ENCODE measurements at places on chromosomes 2 and 18.

DNA sequence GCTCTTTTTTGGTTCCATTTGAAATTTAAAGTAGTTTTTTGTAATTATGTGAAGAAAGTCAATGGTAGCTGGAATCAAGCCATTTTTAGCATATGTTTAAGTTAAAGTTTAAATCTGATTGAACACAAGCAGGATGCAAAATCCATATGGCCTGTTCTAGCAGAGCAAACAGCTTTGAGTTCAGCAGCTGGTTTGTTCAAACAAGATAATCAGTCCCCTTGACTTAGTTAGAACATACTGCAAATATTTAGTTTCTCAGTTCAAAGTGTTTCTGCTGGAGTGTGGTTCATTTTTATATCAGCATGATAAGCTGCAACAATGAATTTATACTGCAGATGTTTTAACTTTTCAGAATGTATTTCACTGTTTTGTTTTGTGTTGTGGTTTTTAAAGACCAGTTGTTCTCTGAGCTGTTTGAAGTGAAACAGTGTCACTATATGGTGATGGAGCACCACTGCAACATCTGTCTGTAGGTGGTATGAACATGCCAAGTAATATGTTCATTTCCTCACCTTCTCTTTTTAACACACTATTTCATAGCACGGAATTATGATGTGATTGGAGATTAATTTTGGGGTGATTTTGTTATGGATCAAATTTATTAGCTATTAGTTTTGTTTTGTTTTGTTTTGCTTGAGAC is 125.3 kb downstream of the COL4A4 start:
- no peak for DNase-seq

DNA sequence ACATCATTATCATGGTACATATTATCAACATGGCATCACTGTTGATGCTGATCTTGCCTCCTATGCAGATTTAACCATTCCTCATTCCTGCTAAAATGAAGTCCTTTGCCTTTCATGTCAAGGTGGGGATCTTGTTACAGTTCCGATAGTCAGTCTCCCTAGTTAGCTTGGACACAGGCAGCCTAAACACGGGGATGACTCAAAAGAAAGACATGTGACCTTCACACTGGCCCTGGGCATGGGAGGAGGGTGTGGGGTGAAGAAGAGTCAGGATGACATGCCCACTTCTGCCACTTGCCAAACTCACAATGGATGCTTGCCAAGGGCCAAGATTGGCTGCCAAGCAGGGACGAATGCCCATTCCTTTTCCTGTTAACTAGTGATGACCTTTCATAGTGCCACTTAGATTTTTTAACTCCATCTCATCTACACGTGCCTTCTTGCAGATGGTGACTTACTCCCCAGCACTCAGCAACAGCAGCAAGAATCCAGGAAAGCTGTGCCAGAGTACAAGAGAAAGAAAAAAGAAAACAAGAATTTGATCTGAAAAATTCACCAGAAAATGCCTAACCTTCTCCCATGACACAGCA is 13.9 kb upstream of the SLC1A4 start:
- DNase-seq = no peak

- no peak for DNase-seq
Measured at GRCh38 chr2:18342901-18343300, 217.6 kb downstream of the RDH14 start.

DNA sequence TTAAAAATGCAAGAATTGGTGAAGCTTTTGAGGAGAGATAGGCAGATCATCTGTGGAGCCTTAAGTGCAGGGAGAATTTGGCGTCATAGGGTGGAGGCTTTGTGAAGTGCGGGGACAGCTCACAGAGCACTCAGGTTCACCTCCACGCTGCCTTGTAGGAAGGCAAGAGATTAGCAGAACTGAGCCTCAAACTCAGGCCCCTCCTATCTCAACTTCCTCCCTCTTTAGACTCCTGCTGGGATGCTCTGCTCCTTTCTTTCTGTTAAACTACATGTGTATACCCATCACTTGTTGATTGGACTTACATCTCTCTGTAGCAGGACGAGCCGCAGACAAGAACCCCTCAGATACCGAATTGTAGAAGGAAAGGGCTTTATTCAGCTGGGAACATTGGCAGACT is 422.2 kb downstream of the SETBP1 start:
- no peak for DNase-seq

DNA sequence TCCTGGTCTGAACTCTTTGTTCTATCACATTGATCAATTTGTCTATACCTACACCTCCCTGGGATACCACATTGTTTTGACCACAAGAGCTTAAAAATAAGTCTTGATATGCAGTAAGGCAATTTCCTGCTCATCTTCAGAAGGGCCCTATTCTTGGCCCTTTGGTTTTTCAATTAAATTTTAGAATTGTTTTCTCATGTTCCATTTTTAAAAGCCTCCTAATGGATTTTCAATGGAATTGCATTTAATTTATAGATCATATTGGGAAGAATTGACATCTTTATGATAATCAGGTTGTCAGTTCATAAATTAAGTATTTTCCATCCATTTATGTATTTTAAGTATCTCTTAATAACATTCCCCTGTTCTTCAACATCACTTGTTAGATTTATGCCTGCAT is 47.6 kb upstream of the EPAS1 start:
- no peak for DNase-seq

DNA sequence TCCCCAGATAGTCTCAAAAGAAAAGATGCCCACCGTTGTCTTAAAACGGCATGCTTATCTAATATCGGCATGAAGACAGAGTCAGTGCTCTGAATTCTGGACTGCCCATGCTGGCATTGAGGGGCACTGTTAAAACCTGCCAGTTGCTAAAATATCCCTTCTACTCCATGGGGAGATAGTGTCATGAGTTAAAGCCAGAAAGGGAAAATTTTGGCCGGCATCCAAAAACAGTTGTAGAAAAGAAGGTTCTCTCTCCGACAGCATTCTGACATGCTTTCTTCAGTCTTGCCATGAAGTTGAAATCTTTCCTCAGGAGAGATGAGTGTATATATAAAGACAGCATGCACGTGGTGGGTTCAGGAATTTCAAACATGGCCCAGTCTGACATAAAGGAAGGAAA is 401.3 kb upstream of the PIK3C3 start:
- DNase-seq = no peak

GRCh38 chr2:45134014-45134413 is 124.8 kb upstream of the SIX2 start:
- DNase-seq = no peak

GRCh38 chr2:128512379-128513115 is 193.9 kb upstream of the HS6ST1 start:
- DNase-seq = no peak

DNA sequence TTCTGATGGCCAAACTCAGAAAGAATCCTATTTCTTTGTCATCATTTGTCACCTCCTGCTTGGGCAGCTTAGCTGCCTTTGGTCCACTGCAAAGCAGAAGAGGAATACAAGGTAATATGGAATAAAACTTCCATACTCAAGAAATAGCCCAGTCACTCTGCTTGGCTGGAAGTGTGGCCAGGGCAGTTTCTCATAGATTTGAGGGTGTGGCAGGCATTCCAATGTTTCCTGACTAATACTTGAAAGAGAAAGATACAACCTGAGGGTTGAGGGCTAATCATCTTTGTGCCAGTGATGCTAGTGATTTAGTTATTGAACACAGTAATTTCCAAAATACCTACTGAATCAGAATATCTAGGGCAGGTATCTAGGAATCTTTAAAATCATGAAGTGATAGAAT is 83.1 kb downstream of the FAM161A start:
- no peak for DNase-seq

GRCh38 chr2:24176326-24176725 is 1.5 kb downstream of the FAM228A start:
- no peak for DNase-seq

Data from stimulated activated CD8-positive, alpha-beta memory T cell treated with anti-CD3 and anti-CD28 coated beads, Interleukin-4, amount 100 ng/mL, for 1 hour (primary cell).